ENCODE measurements at places on chromosomes 1 and 21.
A peak's percentile ranks its signal among the peaks of the same experiment; 100 is the strongest.

- DNase-seq: peak; percentile 15
Measured at GRCh38 chr1:196148367-196148970, 459.8 kb downstream of the KCNT2 start.

DNA sequence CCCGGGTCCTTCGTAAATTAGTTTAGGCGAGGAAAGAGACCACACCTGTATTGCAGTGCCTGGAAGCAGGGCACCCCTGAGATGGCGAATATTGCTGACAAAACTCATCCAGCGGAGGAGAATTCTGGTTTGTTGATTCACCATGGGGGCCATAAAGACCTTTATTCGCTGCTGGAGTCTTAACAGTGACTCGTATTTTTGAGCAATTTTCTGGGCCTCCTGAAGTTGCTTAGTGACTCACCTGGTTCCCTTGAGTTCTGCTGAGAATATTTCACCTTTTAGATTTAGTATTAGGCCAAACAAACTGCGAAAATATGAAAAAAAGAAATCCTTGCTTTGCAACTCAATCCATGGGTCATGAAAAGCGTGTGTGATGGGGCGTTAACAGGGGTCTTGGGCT, 20.6 kb upstream of the H6PD start:
- DNase-seq: no peak

DNA sequence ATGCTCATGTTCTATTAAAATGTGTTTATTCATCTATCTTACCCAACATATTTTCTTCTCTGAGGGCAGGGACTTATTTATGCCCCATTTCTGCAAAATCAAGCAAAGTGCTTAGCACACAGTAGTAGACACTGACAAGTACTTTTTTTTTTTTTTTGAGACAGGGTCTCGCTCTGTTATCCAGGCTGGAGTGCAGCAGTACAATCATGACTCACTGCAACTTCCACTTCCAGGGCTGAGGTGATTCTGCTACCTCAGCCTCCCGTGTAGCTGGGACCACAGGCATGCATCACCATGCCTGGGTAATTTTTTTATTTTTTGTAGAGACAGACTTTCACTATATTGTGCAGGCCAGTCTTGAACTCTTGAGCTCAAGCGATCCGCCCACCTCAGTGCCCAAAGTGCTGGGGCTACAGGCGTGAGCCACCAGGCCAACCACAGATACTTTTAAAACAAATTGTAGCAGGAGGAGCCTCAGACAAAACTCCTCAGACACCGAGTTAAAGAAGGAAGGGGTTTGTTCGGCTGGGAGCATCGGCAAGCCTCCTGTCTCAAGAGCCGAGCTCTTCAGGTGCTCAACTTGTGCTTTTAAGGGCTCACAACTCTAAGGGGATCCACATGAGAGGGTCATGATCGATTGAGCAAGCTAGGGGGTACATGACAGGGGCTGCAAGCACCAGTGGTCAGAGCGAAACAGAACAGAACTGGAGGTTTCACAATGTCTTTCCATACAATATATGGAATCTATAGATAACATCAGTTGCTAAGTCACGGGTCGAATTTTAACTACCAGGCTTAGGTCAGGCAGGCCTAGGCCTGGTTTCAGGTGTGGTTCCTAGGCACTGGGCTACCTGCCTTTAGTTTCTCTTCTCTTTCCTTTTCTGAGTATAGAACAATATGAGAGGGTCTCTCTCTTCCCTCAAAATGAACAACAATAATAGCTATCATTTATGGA, 5.7 kb upstream of the TMEM167B start:
- DNase-seq: no peak

GRCh38 chr1:172588296-172589291, 55.6 kb downstream of the SUCO start:
- peak; percentile 59 for DNase-seq

GRCh38 chr1:117060441-117061317, 553 bp downstream of the TTF2 start:
- no peak for DNase-seq

GRCh38 chr1:156389311-156389710, 20.3 kb downstream of the RHBG start:
- DNase-seq: no peak

DNA sequence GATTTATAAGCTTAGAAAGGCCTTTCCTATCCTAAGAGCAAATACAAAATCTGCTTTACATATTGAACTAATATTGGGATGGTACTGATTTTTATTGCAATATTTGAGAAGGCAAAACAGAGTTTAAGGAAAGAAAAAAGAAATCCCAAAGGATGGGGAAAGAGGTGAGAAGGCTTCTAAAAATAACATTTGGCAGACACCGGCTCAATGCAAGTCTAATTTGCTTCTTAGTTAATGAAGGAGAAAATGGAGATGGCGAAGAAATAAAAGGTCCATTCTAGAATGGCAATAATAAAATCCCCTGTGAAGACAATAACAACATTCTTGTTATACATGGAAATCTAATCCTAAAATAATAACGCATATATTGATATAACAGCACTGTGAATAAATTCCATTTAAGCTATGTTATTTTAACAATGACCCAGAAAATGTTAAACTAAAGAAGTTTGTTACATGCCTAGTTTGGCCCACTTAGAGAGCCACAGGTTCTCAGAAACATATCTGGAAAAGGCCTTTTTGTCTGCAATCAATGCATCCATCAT, 117.7 kb downstream of the HLCS start:
- DNase-seq: no peak

DNA sequence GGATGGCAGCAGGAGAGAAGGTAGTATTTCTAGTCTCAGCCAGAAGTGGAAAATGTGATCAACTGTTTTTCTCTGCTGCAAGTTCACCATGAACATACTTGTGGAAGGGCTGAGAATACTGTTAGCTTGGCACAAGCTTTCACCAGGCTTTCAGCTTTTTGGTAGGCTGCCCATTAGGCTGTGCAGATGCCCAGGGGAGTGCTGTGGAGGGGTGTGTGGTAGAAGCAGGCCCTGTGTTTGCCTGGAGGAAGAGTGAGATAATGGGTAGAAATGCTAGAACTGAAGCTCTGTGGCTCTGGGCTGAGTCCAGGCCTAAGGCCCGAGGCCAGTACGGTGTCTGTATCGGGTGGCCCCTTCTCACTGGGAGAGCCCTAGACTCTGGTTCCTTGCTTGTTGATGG, 9.8 kb downstream of the DNAJC6 start:
- no peak for DNase-seq
